Stimulated activated CD8-positive, alpha-beta memory T cell treated with anti-CD3 and anti-CD28 coated beads, Interleukin-15, amount 100 ng/mL, for 24 hours (primary cell): ENCODE measurements at places on chromosomes 13 and 19.
A peak's percentile ranks its signal among the peaks of the same experiment; 100 is the strongest.

DNA sequence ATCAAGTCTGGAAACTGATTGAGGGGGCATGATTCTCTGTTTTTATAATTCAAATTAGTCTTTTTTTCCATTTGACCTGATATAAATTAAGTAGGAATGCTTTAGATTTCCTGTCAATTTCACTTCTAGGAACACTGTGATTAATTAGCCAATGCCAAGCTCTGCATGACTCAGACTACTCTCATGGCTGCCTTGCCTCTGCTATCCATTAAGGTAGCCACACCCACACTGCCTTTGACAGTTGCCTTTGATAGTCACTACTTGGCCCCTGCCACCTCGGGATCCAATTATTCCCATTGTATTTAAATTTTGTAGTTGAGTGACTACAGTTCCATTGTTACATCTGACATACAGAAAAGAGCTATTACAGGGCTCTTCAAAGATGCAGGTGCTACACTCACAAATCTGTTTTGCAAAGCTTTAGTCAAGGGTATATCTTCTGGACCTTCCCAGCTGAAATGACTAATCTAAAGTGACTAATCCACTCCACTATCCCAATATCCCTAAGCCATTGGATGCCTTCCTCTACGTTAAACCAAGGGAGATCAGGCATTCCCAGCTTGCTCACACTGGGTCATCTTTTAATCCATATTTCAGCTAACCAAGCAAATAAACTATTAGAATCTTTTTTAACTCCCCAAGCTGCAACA is 1193.1 kb upstream of the MIR17HG start:
- DNase-seq: no peak

DNA sequence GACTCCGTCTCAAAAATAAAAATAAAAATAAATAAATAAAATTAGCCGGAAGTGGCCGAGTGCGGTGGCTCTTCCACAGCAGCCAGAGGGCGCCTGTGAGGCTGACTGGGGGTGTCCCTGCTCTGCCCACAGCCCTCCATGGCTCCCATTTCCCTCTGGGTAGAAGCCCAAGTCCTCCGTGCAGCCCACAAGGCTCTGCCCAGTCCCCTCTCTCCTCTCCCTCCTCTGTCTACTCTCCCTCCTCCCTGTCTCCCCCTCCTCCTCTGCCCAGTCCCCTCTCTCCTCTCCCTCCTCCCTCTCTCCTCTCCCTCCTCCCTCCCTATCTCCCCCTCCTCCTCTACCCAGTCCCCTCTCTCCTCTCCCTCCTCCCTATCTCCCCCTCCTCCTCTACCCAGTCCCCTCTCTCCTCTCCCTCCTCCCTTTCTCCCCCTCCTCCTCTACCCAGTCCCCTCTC is 20.4 kb downstream of the MISP start:
- no peak for DNase-seq

DNA sequence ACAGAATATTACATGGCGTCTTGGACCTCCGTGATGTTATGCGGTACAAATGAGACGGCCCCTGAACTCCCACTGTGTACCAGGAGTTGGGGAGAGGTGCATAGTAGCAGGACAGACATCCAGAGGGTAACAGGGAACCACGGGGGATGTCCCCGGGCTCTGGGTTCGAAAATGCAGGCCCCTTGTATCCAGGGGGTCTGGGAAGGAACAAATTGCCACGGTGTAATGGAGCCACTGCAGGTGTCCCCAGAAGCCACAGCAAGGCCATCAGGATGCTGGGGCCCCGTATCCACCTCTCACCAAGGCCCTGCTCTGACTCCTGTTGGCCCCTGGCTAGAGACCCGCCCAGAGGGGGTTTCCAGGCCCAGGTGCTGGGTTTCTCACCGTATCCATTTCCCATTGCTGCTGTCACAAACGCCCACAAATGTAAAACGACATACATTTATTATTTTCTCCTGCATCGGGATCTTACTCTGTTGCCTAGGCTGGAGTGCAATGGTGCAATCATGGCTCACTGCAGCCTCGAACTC is 77.8 kb downstream of the INSR start:
- no peak for DNase-seq

GRCh38 chr19:3642296-3642695 is 15.7 kb upstream of the CACTIN start:
- no peak for DNase-seq

DNA sequence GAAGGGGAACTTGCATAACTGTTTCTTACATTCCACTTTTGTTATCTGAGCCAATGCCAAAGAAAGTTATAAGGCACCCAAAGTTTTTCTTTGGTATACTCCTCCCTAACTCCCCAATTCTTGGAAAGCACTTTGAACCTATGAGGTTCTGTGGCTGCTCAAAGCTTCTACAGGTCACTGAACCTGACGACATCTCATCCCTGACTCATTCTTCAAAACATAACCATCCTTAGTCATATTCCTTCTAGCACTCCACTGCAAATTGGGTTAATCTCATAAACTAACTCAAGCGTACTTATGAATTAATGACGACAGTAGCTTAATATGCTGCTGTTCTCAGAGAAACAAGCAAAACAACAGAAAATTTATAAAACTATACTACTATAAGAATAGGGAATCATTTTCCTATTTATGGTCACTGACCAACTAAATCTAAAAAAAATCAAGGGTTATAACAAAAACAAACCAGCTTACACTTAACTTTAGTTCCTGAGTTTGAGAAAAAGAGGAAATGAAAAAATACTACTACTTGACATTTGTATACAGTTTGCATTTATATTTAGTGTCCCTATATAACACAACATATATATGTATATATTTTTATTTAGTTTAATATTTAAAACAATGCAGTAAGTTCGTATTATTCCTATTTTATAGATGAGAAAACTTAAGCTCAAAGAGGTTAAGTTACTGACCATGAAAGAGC is 69.1 kb downstream of the CAB39L start:
- DNase-seq: no peak

GRCh38 chr13:111512707-111513106 is 192.3 kb downstream of the TEX29 start:
- no peak for DNase-seq

- no peak for DNase-seq
Measured at GRCh38 chr19:15282311-15282705, 50.0 kb downstream of the BRD4 start.

DNA sequence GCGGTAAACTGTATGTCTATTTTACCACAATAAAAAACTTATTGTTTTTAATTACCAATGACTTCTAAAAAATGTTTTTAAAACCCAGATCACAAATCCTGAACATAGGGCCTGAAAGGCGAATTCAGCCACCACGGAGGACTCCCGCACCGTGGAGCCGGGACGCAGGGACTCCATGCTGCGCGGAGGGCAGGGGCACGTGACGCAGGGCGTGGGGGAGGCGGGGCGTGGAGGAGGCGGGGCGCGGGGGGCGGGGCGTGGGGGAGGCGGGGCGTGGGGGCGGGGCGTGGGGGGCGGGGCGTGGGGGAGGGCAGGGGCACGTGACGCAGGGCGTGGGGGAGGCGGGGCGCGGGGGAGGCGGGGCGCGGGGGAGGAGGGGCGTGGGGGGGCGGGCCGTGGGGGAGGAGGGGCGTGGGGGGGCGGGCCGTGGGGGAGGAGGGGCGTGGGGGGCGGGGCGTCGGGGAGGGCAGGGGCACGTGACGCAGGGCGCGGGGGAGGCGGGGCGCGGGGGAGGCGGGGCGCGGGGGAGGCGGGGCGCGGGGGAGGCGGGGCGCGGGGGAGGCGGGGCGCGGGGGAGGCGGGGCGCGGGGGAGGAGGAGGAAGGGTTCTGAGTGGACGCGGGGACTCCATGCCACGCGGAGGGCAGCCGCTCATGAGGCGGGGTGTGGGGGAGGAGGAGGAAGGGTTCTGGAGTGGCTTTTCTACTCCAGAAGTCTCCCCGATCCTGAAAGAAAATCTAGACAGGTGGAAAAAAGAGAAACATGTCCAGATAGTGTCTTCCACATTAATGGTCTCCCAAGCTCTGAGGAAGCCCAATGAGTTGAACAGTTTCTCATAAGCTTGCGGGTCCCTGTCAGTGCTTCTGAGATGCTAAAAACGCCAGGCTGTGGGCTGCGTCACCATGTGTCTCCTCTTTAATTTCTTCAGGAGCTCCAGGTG is 4.4 kb upstream of the PROZ start:
- peak; percentile 45 for DNase-seq

- DNase-seq: peak; percentile 38
Measured at GRCh38 chr19:11496391-11497163, 9.1 kb downstream of the ZNF653 start.

- no peak for DNase-seq
Measured at GRCh38 chr19:10363789-10364281, 16.5 kb downstream of the TYK2 start.

DNA sequence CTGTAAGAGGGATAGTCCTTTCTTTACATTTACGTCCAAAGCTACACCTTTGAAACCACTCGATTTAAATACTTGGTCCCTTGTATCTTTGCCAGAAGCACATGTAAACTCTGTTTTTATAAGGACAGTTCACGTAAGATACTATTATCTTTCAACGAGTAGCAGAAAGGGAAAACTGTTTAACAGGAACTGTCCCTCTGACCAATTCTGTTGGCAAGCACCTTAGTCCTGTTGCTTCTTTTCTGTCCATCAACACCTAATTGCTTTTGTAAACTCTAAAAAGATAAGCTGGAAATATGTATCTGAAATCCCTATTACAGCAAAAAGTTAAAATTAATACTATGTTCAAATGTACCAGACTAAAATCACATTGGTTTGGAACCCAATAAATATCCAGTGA is 37.4 kb downstream of the PCDH9 start:
- no peak for DNase-seq

GRCh38 chr13:107730813-107731212 is 484.5 kb downstream of the LIG4 start:
- DNase-seq: no peak

GRCh38 chr13:95039415-95039814 is 261.8 kb downstream of the ABCC4 start:
- DNase-seq: no peak

GRCh38 chr13:43307921-43308433 is 284.6 kb downstream of the DNAJC15 start:
- no peak for DNase-seq

DNA sequence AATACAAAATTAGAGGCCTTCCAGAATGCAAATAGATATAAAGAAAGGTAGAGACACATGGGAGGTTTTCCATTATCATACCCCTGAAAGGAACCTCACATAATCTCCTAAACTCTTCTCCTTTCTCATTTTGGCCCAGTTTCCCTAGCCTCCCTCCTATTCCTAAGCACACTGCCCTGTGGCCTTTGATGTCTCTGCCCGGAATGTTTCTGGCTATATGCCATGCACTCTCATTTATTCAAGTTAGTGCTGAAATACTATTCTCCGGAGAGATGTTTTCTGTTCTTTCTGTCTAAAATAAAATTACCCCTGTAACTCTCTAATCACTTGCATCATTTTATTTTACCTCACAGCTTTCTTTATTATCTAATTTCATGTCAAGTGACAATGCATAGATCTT is 1287.7 kb downstream of the SLITRK5 start:
- no peak for DNase-seq

GRCh38 chr19:57419439-57419838 is 8.5 kb downstream of the ZNF17 start:
- DNase-seq: no peak

- no peak for DNase-seq
Measured at GRCh38 chr19:9808855-9809824, 9.7 kb downstream of the FBXL12 start.

DNA sequence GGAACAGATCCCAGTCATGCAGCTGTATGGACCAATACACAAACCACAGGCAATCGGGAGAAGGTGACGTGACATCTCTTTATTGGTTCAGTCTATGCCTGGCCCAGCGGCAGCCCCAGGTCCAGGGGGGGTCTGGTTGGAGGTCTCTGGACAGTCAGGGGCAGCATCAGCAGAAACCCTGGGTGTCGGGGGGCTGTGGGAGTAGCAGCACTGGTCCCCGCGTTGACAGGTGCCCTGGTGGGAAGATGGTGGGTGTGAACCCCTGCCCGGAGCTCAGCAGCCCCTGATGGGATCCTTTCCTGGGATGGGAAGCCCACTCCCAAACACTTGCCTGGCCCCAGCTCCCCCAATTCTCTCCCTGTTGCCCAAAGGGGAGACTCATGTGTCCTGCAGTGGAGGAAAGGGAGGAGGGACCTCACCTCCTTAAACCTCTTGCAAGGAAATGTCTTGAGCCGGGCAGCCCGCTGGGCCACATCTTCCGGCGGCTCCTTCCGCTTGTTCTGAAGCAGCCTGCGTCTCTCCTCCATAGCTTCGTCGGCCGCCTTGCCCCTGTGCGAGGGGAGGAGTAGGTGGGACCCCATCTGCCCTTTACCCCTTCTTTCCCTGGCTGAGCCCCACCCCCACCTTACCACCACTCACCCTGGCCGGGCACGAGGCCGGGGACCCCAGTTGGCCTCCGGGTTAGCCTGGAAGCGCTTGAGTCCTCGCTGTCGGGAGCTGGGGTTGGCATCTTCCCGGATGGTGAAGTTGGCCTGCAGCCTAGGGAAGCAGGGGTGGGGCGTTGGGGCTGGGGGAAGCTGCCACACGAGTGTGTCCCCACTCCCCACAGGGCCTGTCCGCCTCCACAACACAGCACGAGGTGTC is 2.4 kb upstream of the LYL1 start:
- no peak for DNase-seq

GRCh38 chr13:29946093-29946492 is 95.7 kb upstream of the UBL3 start:
- DNase-seq: no peak

GRCh38 chr13:105193026-105193425 is 1342.4 kb downstream of the EFNB2 start:
- DNase-seq: no peak

DNA sequence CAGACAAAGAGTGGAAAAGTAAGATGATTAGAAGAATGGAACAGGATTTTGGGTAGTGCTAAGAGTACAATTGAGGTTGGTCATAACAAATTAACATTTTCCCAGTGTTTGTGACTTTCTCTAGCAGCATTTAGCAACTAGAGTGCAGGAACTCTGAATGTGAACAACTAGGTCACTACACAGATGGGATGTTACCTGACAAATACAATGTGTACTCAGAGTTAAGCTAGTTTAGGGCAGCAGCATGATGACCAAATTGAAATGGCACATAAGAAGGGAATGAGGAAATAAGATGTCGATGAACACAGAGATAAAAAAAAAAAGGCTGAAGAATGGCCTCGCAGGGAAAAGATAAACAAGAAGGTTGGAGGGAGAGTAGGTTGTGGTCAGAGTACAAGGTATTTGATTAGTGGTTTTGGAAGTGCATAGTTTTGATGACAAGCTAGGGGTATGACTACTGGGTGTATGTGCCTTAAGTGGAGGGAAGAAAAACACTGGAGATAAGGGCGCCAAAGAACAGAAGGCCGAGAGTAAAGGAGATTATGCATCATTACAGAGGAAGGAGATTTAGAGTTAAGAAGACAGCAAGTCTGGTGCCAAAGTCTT is 381.1 kb downstream of the FGF14 start:
- DNase-seq: no peak

GRCh38 chr13:51919531-51919930 is 57.8 kb downstream of the CCDC70 start:
- DNase-seq: no peak
